ENCODE measurements at places on chromosomes 4 and X.

GRCh38 chr4:153026591-153027346 is 90.6 kb downstream of the FHDC1 start:
- no peak for DNase-seq

- DNase-seq = no peak
Measured at GRCh38 chr4:54016504-54016903, 47.9 kb downstream of the CHIC2 start.

DNA sequence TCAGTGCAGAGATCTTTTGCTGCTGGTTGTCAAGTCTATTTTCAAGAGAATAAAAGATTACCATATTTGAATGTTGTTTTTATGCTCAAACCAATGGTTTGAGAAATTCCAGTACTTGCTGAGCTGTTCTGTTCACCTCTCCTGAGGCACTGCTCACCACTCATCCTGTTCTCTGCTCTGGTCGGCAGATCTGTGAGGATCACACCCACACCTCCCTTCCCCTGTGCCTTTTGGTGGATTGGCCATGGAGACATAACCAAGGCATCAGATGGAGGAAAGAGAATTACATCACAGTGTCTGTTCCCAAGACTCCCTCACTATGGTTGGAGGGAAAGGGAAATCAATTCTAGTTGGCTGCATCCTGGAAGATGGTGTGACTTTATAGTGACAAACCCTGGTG is 391.6 kb downstream of the ARHGAP24 start:
- DNase-seq = no peak

- no peak for DNase-seq
Measured at GRCh38 chr4:120964596-120964995, 42.1 kb upstream of the PRDM5 start.

DNA sequence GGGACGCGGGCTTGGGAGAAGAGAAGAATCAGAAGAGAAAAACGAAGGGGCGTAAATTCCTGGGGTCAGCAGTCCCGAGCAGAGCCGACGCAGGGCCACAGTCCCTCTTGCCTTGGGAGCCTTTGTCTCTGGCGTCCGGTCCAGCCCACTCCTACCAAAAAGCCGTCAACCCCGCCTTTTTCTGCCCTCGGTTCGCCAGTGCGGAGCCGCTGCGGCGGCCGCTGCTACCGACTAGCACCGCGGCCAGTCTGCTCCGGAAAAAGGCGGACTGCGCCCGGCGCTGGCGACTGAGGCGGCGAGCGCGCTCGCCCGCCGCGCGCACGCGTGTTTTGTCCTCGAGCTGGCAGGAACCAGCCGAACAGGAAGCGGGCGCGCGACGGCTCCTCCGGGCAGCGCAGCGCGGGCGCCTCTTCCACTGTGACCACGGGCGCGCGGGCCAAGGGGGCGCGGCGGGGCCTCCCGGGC is 502 bp downstream of the HNRNPDL start:
- no peak for DNase-seq

DNA sequence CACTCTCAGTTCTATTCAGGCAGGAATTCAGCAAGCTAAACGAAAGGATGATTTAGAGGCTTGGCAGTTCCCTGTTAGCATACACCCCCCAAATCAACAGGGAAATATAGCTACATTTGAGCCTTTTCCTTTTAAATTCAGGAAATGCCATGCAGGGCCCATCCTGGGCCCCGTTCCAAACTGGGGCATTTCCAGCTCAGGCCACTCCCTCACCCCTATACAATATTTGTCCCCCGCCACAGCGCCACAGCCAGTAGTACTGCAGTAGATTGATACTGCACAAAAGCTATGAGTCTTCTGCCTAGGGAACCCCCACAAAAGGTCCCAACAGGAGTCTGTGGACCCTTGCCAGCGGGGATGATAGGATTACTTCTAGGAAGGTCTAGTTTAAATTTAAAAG is 102.0 kb upstream of the MAPK10 start:
- no peak for DNase-seq

GRCh38 chr4:13888112-13888511 is 260.6 kb upstream of the BOD1L1 start:
- DNase-seq = no peak

DNA sequence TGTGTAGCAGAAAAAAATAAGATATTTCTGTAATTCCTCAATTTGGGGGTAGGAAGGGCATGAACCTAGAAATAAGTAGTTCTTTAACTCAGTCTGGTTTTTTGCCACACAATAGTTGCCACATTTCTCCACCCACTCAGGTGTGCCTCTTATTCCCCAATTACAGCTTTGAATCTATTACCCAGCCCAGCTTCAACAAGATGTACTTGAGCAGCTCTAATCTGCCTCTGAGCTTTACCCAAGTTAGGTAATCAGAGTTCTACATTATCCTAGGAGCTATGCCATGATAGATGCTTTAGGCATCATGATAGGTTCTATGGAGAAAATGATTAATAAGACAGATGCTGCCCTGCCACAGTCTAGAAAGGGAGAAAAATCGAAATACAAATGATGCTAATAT is 117.4 kb upstream of the GPRIN3 start:
- no peak for DNase-seq

- DNase-seq = no peak
Measured at GRCh38 chr4:136495076-136495475, 1037.2 kb downstream of the PCDH18 start.

DNA sequence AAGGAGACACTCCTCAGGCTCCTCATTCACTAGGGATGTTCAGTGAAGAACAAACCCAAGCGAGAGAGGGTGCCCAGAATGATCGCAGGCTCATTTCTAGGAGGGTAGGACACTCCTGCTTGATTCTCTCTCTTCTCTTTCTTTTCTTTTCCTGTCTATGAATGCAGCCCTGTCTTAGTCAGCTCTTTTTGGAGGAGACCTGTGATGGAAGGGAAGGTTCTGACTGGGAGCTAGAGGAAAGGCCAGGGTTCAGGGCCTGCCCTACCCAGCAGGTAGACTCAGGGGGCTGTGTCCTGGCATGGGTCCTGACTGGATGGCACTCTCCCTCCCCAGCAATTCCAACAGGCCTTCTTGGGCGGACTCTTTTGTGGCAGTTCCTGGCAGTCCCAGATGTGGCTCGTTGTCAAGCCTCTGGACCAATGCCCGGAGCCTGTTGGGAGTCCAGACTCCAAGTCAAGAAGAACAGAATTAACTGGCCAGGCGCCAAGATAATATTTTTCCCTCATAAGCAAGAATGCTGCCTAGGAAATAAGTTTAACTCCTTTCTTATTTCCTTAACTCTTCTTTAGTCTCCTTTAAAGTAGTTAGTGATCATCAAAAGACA is 139.4 kb upstream of the SCML1 start:
- no peak for DNase-seq

- DNase-seq = no peak
Measured at GRCh38 chr4:182083671-182084410, 159.4 kb upstream of the TENM3 start.

GRCh38 chr4:1572964-1573720 is 111.0 kb downstream of the FAM53A start:
- DNase-seq = no peak

DNA sequence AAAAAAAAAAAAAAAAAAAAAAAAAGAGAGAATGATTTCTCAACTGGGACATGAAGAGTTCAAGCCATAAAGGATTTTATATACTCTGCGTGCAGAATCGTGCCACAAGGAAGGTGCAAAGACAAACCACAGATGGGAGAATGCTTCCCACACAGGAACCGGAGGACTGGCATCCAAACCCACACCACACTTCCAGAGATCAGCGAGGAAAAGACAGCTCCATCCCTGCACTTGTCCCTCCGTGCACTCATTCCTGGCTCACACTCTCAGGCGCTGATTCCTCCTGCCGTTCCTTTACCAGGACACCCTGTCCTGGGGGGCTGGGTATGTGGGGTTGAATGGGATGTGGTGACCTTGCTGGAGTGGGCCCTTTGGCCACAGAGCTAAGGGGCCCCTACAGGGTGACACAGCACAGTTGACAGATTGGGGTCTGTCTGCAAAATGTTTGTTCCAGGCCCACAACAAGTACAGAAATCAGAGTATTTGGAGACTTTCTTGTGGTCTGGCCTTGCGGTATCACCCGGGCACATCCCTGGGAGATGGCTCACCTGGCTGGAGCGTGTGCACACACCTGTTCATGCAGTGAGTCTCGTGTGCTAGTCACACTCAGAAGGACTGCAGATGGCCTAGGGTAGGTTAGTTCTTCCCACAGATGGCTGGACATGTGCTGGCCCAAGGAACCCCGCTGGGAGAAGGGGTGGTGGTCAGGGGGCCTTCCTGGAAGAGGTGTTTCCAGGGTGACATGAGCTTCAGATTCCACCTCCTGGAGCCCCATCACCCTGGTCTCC is 55.4 kb upstream of the GPR78 start:
- no peak for DNase-seq

- no peak for DNase-seq
Measured at GRCh38 chrX:125382148-125382628, 62.5 kb downstream of the TEX13C start.

- DNase-seq = no peak
Measured at GRCh38 chr4:114304567-114304966, 294.0 kb upstream of the UGT8 start.

- no peak for DNase-seq
Measured at GRCh38 chrX:53290441-53291041, 9.2 kb upstream of the IQSEC2 start.

DNA sequence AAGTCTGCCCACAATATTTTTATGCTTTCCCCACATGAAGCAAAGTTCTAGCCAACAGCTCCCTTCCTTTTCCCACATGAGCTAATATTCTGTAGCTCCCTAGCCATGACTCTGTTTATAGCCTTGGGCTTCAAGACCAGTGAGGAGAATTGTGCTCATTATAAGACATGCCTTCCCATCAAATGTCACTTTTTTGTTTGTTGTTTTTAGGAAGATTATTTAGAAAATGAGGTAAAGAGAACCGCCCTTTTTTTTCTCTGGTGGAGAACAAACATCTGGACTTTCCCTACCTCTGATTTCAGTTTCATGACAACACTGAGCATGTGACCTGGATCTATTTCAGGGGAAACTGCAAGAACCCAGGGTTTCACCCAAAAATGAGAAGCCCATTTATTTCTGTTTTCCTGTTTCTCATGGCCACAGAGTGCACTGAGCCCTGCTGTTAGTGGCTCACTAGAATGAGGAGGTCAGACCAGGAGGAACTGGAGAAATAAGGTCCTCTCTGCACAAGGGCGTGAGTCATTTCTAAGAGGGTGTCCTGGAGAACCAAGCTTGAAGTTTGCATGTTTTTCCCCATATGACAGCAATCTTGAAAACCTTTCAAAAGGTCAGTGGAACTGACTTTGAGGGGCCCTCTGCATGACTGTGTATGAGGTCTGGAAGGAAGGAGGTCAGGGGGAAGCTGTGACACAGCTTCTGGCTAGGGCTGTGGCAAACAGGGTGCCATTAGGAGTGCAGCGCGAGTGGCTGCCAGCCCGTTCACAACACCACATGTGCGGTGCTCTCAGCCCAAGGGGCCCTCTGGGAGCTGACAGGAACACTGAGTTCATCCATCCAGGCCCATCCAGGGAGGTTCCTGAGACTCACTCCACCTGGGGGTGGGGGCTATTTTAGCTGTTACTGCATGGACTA is 55.2 kb downstream of the CHST7 start:
- DNase-seq = no peak

DNA sequence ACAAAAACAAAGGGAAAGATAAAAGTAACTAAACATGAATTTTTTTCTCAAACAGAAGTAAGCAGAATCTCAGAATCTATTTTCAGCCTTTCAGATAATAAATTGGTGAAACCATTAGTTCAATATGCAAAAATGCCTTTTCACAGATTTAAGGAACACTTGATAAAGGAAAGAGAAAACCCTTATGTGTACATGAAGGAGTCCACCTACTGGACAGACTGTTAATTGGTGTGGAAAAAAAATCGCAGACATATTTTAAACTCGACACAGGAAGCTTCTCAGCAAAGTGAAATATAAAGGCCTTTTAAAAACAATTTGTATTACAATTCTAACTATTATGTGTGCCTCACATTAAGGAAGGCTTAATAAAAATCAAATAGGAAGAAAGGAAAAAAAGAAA is 22.3 kb downstream of the COX7B2 start:
- no peak for DNase-seq

GRCh38 chr4:18252052-18252451 is 230.5 kb upstream of the LCORL start:
- DNase-seq = no peak

DNA sequence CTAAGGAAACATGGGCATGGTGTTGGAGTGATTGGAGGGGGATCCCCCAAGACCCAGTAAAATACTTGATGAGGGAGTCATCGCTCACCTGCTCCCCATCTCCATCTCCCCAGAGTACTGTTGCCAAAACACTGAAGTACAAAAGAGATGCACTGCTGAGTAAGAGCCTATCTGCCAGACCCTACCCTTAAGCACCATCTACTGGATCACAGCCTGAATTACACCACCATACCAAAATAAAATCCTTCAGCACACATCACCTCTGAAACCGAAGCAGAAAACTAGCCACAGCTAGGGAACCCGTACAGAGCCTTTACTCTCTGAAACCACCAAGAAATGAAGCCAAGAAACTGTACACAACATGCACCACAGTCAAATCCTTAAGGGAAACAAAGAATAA is 466.3 kb upstream of the ACTRT1 start:
- DNase-seq = no peak

DNA sequence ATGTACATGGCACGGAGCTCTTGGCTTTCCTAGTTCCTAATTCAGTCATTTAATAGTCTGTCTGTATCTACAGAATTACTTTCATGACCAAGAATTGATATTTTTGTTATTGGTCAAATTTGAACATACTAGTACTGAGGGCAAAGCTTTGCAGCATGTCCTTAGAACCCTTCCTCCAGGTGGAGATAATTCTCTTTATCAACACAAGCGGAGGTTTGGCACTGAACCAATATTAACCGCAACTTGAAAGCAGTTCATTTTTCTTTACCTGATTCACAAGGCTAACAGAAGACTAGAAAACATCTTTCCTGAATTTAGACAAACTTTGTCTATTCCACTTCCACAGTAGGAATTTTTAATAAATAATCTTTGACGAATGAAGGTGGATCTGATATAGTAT is 73.8 kb downstream of the TACR3 start:
- DNase-seq = no peak

DNA sequence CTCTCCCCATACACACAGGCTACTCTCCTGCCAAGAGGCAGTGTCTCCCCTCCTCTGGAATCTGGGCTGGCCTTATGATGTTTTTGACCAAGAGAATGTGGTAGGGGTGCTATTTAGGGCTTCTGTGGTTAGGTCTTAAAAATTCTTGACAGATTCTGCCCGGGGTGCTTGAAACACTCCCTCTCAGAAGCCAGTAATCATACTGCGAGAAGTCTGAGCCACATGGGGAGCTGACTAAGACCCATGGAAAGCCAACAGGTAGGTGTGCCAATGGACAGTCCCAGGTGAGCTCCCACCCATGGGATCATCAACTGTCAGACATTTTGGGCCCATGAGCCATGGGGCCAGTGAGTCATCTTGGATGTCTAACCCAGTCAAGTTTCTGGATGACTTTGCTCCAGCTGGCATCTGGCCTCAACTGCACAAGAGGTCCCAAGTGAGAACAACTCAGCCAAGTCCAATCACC is 315.7 kb downstream of the FBXW7 start:
- DNase-seq = no peak

GRCh38 chr4:173280998-173281397 is 53.2 kb downstream of the HMGB2 start:
- DNase-seq = no peak

DNA sequence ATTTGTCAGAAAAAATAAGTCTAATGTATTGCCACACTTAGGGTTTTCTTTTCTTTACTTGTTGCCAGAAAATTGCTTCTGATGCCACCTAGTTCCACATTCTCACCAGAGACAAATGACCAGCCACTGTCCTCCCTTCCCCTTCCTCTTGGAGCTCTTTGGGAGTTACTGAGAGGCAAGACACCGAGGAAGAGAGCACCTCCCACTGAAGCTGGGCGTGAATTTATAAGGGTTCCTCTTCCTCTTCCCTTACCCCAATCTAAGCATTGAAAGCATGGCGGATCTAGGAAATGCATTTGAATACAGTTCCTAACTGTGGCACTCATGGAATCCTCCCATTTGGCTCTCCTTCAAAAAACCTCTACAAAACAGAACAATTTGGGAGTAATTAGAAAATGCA is 30.0 kb downstream of the ANXA3 start:
- DNase-seq = no peak

Measured in activated CD4-positive, CD25-positive, alpha-beta regulatory T cell treated with anti-CD3 and anti-CD28 coated beads, Interleukin-2, amount 50 U/mL, for 72 hours (primary cell).